ENCODE measurements at places on chromosomes 11 and 22.

DNA sequence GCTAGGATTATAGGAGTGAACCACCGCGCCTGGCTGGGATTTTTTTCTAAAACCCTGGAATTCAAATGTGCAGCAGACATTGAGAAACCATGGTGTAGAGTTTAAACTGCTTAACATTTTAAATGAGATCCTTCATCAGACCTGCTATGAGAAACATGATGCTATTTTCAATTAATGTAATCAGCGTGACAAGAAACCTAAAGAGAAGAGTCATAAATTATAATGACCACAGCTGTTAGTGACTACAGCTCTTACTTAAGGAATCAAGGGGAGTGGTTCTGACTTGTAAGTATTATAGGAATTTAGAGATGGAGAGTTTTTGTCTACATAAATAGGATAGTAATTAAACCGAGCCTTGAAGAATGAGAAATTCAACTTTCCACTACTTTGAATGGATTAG lies 170.6 kb downstream of the BARX2 start:
- no peak for DNase-seq

GRCh38 chr11:83092488-83093384 lies 21.0 kb upstream of the RAB30 start:
- DNase-seq = no peak

GRCh38 chr11:64007629-64008282 lies 21.5 kb downstream of the OTUB1 start:
- DNase-seq = peak; percentile 88

DNA sequence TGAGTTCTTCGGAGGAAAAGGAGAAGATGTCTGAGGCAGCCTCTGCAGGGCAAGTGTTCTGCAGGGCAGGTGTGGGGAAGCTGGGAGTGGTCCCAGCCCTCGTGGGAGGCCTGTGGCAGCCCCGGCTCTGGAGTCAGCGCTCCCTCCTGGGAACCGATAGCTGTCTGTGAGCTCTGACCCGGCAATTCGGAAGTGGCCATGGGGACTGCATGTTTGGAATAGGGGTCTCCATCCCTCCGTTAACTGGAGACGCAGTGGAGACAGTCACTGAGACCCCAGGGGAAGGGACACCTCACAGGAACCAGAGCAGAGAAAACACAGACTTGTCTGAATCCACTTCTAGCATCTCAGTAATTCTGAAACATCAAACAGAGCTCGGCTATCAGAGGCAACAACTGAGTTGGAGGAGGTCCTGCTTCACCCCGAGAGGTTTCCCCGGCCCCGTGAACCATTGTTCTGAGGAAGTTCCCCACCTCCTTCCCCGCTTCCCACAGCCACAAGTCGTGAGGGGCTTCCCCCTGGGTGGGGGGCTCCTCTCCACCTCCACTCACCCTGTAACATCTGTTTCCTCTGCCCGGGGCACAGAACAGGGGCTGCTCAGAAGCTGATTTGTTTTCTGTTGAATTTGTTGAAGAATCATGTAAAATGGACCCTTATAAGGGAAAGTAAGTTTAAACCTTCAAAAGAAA lies 99.6 kb downstream of the BRD1 start:
- DNase-seq = no peak

GRCh38 chr11:121887569-121887968 lies 228.4 kb downstream of the BLID start:
- DNase-seq = no peak

DNA sequence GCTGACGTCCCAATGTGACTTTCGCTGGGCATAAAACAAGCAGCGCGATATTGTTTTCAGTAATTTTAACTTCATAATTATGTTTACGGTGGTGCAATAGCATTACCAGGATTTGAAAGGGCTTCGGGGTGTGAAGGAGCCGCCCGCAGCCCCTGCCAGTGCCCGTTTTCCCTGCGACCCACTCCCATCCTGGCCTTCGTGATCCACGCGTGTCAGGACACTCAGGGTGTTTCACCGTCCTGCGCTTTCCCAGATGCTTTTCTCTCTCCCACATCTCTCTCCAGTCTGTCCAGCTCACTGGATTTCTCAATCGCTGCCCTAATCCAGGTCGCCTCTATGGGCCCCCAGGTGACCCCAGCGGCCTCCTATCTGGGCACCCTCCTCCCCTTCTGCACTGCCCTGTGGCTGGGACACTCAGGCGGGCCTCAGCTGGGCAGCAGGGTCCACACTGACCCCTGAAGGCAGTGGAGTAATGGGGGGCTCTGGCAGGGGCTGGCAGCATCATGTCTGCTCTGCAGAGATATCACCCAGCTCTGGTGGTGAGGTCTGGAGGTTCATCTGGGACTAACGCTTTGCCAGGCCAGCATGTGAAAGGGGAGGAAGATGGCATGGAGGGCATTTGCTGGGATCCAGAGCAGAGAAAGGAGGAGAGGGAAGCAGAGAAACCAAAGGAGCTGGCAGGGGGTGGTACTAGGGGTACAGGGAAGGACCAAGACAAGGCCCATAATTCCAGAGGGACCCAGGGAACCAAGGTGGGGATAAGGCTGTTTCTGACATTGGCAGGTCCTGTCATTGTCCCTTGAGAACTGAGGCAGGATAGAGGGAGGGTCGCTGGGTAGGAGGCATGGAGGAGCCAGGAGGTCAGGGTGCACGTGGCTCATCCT lies 622.8 kb downstream of the BRD1 start:
- DNase-seq = no peak

DNA sequence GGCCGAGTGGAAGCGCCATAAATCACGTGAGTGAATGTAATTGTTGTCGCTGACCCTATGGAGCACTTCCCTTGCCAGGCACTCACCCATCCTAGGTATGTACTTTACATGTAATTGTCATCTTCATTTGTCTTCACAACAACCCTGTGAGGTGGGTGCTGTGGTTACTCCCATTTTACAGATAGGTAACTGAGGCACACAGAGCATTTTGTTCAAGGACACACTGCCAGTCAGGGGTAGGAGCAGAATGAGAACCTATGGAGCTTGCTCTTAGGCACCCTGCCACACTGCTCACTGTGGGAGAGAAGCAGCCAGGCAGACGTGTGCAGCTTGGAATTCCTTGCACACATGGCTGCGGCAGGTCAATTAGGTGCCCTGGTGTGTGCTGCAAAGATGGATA lies 785 bp upstream of the EFCAB6 start:
- no peak for DNase-seq

- DNase-seq = no peak
Measured at GRCh38 chr22:19579880-19580279, 55.7 kb upstream of the CLDN5 start.

- DNase-seq = no peak
Measured at GRCh38 chr22:18147791-18148190, 2.2 kb upstream of the USP18 start.

GRCh38 chr22:30245985-30246813 lies at the start of gene LIF:
LIF (minus strand) TSS chr22:30246759; CDS start chr22:30246695, 64 bp downstream.
- peak; percentile 62 for DNase-seq

DNA sequence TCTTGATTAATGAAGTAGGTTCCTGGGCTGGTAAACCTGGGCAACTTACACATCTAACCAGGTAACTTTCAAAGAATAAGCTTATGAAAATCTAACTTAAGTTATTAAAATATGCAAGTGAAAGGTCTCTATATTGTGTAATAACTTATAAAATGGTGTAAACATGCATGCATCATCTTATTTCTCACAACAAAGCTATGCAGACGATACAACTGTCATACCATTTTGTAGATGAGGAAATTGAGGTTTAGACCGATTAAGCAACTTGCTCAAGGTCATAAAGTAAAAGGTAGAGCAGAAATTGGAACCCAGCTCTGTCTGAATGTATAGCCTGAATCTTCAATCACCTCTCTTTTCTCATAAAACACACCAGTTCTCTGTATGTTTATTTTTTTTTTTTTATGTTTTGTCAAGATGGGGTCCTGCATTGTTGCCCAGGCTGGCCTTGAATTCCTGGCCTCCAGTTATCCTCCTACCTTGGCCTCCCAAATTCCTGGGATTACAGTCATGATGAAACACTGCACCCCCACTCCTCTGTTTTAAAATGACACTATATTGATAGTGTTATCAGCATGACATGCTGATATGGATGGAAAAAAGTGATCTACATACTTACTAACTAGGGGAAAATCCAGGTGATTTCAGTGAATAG lies 109.6 kb downstream of the SGSM3 start:
- DNase-seq = no peak

DNA sequence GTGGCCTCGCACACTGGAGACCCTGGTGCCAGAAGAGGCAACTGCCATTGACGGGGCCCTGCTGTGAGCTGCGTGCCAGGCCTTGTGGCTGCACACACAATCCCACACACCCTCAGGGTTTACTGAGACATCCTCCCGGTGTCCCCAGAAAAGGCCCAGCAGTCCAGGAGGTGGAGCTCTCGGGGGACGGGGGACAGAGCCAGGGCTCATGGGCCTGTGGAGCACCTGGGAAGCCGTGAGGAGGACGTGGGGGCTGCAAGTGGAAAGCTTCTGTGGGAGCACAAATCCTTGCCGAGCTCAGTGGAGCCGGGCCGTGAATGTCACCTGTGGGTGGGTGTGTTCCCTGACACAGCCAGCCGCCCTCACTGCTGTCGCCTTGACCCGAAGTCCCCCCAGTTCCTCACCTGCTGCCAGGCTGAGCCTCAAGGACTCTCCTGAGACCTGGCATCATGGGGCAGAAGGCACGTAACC lies 609.7 kb downstream of the TBC1D22A start:
- DNase-seq = no peak

DNA sequence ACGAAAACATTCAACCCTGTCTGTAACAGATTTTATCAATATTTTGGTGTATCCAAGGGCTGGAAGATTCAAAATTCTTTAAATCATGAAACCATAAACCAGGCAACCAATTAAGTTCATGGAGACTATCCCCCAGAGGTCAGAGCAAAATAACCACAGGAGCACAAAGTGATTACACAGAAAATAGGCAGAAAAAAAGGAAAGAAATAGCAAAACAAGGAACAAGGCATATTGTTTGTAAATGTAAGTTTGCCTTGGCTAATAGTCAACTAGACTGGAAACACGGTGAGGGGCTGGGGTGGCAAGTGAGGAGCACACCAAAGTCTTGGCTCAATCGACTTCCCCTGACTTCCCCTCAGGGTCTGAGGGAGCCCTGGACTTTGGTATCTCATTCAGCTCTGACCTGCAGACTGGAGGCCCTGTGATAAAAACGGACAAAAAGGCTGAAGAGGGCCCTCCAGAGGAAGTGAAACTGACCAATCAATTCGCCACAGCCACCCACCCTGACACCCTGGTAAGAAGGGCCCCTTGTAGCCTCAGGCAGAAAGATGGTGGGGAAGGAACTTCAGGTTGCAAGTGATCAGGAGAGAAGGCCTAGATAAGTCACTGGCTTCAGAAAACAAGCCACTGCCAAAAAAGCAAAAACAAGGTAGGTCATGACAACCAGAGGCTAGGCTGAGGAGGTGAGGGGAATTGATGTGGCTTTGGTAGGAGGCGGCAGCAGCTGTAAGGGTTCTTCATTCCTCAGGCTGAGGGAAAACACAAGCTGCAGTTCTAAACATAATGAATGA lies 1.8 kb downstream of the SIK3 start:
- DNase-seq = peak; percentile 11

DNA sequence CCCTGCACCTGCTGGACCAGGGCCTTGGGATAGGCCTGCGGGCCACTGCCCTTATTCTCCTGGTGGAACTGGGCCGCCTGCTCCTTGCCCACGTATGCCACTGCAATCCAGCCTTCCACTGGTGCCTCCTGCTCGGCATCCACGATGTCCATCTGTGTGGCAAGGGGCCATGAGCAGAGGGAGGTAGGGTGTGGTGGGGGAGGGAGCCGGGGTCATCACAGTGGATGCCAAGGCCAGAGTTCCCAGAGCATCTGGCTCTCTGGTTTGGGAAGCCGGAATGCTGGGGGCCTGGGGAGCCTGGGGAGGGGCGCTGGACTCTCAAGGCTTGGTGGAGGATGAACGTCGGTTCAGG lies 627 bp downstream of the RNF215 start:
- no peak for DNase-seq

DNA sequence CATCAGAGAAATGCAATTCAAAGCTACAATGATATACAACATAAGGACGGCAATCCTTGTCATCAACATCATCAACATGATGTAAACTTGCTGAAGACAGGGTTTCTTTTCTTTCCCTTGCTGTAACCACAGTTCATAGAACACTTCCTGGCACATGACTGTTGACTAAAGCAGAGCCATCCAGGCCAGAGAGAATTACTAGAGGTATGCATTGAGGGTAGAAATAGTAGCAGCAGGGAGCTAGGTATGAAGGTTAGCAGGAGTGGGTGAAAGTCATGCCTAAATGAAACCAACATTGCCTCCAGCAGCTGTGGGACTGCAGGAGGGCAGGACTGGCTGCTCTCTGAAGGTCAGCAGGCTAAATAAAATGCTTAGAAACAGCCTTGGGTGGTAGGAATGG lies 103.7 kb downstream of the LRRC32 start:
- no peak for DNase-seq

DNA sequence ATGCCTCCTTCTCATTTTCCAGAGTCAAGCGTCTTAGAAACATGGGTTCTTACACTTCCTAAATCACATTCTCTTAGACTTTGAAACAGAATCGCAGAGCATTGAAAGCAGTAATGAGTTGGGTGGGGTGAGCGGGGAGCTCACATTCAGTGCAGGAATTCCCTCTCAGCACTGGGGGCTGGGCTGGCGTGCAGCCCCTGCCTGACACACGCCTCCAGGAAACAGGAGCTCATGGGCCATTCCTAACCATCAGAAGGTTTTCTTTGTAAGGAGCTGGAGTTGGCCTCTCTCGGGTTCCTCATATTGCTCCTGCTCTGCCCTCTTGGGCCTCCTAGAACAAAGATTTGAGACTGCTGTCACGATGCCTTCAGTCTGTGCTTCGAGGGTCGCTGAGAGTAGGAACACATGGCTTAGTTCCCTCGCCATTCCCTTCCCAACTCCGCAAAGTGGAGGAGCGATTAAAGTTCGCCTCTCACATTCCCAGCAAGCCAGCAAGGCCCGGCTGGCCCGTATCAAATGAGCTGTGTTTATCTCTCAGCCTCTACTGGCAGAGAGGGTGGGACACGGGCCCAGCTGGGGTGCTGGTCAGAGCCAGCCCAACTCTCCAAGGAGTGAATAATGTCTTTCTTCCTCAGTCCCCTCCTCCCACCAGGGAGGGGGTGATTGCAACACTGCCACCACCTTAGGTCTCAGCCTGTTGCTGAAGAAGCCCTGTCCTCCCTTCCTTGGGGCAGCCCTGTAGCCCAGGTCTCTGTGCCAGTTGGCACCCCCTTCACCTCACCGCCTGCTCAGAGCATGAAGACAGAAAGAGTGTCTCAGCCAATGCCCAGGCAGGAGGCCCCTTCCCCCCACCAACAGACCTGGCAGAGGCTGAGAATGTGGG lies 10.4 kb downstream of the CHRDL2 start:
- DNase-seq = no peak

DNA sequence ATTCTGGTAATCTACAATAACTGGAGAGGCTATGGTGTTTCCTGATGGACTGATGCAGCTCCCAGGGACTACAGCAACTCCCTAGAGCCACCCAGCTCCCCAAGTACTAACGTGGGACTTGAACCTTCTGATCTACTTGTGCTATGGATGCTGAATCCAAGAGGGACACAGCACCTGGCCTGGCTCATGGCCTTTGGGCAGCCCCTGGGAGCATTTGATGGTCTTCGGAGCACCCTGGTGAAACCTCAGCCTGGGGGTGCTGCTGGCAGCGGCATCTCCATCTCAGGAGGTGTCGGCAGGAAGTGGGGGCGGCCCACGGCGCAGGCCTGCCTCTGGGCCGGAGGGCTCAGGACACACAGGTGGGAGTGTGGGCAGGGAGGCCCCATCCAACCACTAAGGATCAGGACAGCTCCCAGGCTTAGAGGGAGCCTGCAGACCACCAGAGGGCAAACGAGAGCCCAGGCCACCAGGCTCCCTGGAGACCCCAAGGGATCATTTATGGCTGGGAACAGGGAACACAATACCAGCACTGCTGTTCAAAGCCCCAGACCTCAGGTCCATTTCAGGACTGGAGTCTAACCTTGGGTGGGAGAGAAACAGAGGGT lies 8.7 kb downstream of the EHD1 start:
- no peak for DNase-seq

All from AG20443 (cell line).